ENCODE measurements at places on chromosomes 2 and 18. TPM values are rescaled to one million over a fixed set of nuclear protein-coding genes. Genes with fewer than 3 reads are reported as not detected.

COL4A4 gene
- not detected for total RNA-seq

LYPD6B gene
- total RNA-seq = 35.7 TPM

GRCh38 chr2:16881122-16881521 is 215.5 kb upstream of the CYRIA start:
- H3K4me3 ChIP-seq = no peak overlapping the region
- no peaks in the 10 kb centered on the region for H3K36me3 ChIP-seq
- DNase-seq = no peak
- H3K27ac ChIP-seq = no peak overlapping the region

DNA sequence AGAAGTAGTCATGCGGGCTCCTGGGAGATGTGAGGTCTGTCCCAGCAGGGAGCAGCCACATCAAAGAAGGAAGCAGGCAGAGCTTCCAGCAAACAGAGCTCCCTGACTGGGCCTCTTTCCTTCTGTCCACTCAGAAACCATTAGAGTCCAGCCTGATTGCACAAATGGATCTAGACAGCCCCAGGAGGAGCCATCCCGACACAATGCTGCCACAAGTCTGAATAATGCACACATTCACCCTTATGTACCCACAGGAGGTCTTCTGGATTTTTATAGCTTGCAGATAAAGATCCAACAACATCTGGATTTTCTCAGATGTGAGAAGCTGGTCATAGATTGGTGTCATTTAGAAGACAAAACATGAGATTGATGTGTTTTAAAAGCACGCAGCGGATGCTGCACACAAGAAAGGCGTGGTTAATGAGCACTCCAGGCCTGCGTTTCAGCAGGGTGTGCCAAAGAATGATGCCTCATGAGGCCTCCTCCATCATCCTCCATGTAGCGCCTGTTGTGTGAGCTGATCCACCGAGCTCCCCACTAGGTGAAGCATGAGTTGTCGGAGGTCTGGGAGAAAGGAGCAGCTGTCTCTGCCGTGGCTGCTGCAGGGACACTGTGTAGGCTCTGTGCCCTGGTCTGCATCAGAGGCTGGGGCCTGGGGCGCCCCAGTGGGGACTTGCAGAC is 60.6 kb downstream of the MTCL1 start:
- DNase-seq = no peak
- no peaks in the 10 kb centered on the region for H3K4me1 ChIP-seq
- peaks cover 55% of the 10 kb centered on the region for H3K36me3 ChIP-seq
- no peak overlapping the region for H3K27ac ChIP-seq

GRCh38 chr18:12598181-12598930 is 59.6 kb downstream of the SPIRE1 start:
- no peaks in the 10 kb centered on the region for H3K27me3 ChIP-seq
- peak; percentile 34 for DNase-seq
- H3K4me1 ChIP-seq = peaks cover 21% of the 10 kb centered on the region
- H3K36me3 ChIP-seq = no peaks in the 10 kb centered on the region

FABP1 gene
- total RNA-seq = not detected

DNA sequence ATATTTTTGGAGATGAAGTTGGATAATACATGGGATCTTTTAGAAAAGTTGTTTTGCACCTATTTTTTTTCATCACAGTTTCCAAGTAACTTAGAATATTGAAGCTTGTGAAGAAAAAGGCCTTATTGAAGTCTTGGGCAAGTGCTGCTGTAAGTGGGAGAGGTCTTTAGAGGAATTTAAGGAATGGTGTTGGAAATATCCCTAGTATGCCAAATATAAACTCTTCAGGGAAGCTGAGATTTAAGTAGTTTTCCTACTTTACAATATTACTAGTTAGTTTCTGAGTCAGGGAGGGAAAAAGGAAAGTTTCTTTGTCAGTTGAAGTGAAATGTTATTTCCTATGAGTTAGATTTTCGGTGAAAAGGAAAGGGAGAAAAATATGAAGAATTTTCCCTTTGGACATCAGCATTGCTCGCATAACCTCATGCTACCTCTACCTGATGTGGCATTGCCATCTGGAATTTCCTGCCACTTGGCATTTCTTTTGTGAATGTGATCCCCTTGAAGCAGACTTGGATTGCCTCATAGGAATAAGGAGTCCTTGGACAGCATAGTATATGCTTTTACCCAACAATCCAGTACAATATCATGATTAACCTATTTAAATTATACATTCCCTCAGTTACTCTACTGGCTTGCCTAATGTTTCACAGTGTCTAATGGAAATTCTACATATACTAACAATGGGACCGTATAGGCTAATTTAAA is 12.1 kb downstream of the PLEKHH2 start:
- 0 out of 2 replicates have a peak, but pooled peaks cover 2% of the 10 kb centered on the region for H3K27me3 ChIP-seq
- H3K4me1 ChIP-seq = peaks cover 16% of the 10 kb centered on the region
- H3K4me3 ChIP-seq = no peak overlapping the region
- peak; percentile 63 for DNase-seq

MSTN gene
- not detected for total RNA-seq

DNA sequence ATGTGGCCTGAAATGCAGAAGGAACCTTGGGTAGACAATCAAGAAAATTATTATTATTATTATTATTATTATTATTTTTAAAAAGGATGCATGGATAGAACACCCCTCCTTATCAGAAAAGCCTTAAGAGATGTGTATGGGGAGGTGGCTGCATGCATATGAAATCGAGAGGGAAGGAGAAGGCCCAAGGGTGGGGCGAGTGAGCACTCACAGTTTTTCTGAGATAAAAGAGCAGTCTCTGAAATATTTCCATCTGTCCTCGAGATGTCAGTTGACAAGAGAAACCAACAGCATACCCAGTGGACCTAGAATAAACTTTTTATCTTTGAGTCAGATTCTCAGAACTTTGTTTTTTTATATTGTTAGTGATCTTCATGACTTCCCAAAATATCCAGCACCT is 282.9 kb downstream of the GPD2 start:
- H3K27me3 ChIP-seq = no peaks in the 10 kb centered on the region
- DNase-seq = no peak
- no peaks in the 10 kb centered on the region for H3K4me1 ChIP-seq
- no peak overlapping the region for H3K4me3 ChIP-seq
- no peak overlapping the region for H3K27ac ChIP-seq
- no peaks in the 10 kb centered on the region for H3K36me3 ChIP-seq

- H3K4me1 ChIP-seq = peaks cover 8% of the 10 kb centered on the region
- no peak for DNase-seq
- H3K27me3 ChIP-seq = no peaks in the 10 kb centered on the region
- no peaks in the 10 kb centered on the region for H3K36me3 ChIP-seq
Observed at GRCh38 chr2:144675331-144675730, 155.4 kb upstream of the ZEB2 start.

VSNL1 gene
- total RNA-seq = 1.00 TPM

TBR1 gene
- total RNA-seq = 0.03 TPM

- no peaks in the 10 kb centered on the region for H3K27me3 ChIP-seq
- no peak overlapping the region for H3K27ac ChIP-seq
- H3K4me3 ChIP-seq = peak overlapping the region; percentile 28
- H3K36me3 ChIP-seq = no peaks in the 10 kb centered on the region
- peaks cover 11% of the 10 kb centered on the region for H3K4me1 ChIP-seq
Observed at GRCh38 chr2:237923481-237924163, 43.2 kb upstream of the UBE2F start.

- no peak overlapping the region for H3K4me3 ChIP-seq
- H3K36me3 ChIP-seq = peaks cover 1% of the 10 kb centered on the region
- no peaks in the 10 kb centered on the region for H3K27me3 ChIP-seq
- DNase-seq = no peak
Observed at GRCh38 chr2:101745711-101746694, 48.5 kb downstream of the MAP4K4 start.

DNA sequence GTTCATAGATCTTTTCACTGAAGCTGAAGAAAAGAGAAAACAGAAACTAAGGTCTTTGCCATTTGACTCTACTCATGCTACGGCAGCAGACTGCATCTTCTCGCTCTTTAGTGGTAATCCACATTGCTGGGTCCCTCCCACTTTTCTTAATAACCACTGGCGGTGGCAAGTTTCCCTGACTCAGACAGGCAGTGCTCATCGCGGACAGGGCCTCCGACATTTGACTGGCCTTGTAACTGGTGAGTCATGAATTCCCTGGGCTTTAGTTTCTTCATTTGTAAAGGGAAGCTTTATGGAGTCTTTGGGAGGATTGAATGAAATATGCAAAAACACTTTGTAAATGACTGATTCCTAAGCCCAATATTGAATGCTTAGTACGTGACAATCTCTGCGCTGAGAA is 238.2 kb upstream of the RBBP8 start:
- H3K27me3 ChIP-seq = no peaks in the 10 kb centered on the region
- H3K4me3 ChIP-seq = no peak overlapping the region
- DNase-seq = peak; percentile 83
- peak overlapping the region; percentile 13 for H3K27ac ChIP-seq
- peaks cover 31% of the 10 kb centered on the region for H3K4me1 ChIP-seq

GCG gene
- total RNA-seq = not detected

RNPEPL1 gene
- 14.3 TPM for total RNA-seq

- no peak overlapping the region for H3K4me3 ChIP-seq
- H3K27me3 ChIP-seq = peaks cover 10% of the 10 kb centered on the region
- no peak for DNase-seq
- H3K27ac ChIP-seq = no peak overlapping the region
- no peaks in the 10 kb centered on the region for H3K36me3 ChIP-seq
Observed at GRCh38 chr18:57534511-57534909, 52.0 kb downstream of the FECH start.

DNA sequence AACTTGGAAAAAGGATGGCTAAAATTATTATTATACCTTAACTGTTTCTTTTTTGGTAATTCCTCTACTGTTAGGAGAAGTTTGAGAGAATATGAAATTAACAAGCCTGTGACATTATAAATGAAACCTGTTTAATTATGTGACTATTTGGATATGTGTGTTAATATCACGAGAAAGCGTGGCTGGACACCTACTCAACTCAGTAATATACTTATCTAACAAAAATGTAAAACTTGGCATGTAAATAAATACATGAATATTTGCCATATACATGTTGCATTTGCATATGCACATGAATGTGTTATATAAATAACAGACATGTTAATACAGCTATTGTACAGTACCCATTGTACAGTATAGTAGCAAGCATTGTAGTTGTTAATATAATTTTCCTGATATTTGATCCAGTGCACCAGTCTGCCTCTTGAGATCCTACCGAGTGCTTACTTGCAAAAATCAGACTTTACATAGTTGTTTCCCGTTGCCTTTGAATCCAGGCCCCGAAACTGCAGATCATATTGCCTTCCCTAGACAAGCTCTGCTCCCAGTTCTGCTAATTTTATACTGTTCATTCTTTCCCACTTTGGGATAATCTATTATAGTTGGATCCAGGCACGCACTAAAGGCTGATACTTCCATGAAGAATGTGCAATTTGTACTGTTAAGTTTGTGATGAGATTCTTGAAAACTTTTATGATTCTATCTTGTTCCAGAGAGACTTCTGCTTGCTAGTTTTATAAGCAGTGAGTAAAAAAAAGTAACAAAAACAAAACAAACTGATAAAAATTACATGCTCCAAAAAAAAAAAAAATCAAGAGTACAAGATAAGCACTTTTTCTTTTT is 395.6 kb downstream of the ARHGAP15 start:
- H3K4me3 ChIP-seq = no peak overlapping the region
- no peaks in the 10 kb centered on the region for H3K36me3 ChIP-seq
- H3K27ac ChIP-seq = peak overlapping the region; percentile 72
- no peak for DNase-seq
- no peaks in the 10 kb centered on the region for H3K27me3 ChIP-seq

SH2D6 gene
- total RNA-seq = not detected

SERPINB13 gene
- not detected for total RNA-seq

DNA sequence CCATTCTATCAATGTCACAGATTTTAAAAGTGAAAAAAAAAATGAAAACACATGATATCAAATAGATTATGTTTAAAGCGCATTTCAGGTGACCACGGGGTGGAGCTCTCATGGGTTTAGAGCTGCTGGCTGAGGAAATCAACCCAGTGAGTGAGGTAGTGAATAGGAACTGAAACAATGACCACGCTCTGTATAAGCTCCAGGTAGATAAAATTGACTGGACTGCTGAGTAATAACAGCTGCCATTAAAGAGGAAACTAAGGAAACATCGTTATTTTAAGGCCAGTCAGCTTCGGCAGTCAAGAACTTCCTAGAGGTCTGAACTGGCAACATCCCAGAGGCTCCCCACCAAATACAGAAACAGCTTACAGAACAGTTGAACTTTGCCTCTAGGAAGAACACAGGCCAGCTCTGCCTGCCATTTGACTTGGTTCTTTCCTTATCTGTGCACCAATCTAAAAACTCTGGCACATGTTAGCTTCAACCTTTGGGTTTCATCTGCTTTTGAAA is 185.9 kb downstream of the PDE1A start:
- H3K4me3 ChIP-seq = no peak overlapping the region
- H3K4me1 ChIP-seq = no peaks in the 10 kb centered on the region
- no peak for DNase-seq
- H3K27me3 ChIP-seq = no peaks in the 10 kb centered on the region
- no peaks in the 10 kb centered on the region for H3K36me3 ChIP-seq

MTCL1 gene
- total RNA-seq = 36.7 TPM

DNA sequence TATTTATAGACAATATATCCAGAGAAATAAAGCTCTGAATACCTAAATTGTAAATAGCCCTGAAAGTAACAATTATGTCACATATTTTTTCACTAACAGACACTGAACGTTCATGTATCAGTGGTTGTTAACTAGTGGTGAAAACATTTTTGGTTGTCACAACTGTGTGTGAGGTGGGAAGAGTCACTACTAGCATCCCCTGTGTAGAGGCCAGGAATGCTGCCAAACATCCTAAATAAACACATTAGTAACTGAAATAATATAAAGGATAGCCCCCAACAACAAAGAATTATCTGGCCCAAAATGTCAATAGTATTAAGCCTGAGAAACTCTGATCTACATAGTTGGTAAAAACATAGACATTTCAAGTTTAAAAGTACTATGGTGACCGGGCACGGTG is 64.5 kb downstream of the ROCK1 start:
- H3K36me3 ChIP-seq = peaks cover 18% of the 10 kb centered on the region
- H3K4me1 ChIP-seq = no peaks in the 10 kb centered on the region
- no peak for DNase-seq
- no peak overlapping the region for H3K27ac ChIP-seq
- H3K27me3 ChIP-seq = no peaks in the 10 kb centered on the region
